Posterior vena cava (tissue), 2 donors: ENCODE measurements at places on chromosomes 3 and 15. TPM values are rescaled to one million over a fixed set of nuclear protein-coding genes. Genes with fewer than 3 reads are reported as not detected.

DNA sequence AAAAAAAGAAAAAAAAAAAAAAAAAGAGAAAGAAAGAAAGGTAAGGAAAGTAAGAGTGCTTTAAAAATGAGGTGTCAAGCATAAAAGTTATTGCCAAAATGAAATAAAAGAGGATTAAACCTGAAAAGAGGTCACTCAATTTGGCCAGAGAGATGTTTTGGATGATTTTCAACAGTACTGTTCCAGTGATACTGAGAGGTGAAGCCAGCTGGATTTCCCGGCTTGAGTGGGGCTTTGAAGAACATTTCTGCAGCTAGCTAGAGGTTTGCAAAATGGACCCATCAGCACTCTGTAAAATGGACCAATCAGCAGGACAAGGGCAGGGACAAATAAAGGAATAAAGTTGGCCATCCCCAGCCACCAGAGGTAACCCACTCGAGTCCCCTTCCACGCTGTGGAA is 128.5 kb downstream of the LSAMP start:
- DNase-seq, result no peak

DNA sequence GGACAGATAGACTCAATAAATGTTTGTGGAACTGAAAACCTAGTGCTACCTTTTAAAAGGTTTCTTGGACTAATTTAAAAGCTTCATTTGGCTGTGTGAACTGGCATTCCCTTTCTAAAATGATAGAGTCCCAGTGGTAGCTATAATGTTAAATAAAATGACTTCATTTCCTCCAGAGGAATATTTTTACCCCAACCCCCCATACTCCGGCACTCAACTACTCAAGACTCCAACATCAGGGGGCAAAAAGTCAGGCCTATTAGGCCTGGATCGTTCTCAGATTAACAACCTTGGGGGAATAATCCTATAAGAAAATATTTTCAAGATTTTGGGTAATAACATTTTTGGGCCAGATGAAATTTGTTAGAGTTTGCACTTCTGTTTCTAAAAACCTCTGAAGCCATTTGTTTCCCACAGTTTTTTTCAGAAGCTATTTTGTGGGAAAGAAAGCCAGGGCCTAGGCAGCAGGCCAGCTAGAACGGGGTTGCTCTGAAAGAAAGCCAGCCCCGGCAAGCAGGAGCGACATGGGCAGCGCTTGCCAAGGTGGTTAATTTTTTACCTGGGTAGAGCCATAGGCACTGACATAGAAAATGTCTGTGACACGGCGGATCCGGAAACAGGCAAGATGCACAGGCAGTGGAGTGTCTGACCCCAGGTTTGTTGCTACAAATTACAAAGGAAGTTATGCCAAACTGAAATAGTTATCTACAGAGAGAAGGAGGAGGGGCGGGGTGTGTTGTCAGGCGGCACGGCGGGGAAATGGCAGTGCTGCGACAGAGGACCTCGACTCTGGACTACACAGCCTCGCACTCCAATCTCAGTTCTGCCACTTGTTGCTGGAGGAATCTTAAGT is 84.6 kb downstream of the MAGI1 start:
- DNase-seq, result no peak

DNA sequence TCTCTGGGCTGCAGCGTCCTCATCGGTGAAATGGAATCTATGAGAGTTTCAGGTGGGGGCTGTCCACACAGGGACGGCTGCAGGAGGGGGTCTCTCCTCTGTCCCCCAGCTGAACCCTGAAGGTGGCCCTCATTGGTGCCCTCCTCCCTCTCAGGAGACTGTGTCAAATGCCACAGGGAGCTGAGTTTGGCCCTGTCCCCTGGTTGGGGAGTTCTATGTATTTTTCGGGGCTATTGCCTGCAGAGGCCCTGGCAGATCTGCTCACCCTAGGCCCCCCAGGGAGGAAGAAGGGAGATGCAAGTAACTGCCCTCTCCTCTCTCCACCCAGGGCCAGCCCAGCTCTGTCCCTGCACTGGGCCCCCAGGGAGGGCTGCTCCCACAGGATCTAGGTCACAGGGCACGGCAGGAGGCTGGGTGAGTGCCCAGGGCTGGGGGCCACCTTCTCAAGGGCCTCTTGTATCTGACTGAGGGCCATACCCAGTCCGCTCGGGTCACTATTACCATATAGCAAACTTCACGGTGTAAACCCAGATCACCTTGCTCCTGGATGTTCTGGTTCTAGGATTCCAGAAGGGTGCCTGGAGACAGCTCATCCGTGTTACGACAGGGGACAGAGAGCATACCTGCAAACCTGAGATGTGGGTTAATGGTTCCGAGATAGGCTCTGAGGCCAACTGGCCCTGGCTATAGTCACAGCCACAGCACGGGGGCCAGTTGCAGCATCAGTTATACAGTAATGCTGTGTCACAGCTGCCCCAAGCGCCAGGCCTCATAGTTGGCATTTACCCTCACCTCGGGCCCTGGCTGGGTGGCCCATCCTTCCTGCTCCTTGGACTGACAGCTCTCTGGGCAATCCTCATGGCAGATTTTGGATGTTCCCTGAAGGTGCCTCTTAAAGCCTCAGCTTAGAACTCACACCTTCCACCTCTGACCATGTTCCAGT is 102.4 kb upstream of the PRR23E start:
- DNase-seq, result no peak

DNA sequence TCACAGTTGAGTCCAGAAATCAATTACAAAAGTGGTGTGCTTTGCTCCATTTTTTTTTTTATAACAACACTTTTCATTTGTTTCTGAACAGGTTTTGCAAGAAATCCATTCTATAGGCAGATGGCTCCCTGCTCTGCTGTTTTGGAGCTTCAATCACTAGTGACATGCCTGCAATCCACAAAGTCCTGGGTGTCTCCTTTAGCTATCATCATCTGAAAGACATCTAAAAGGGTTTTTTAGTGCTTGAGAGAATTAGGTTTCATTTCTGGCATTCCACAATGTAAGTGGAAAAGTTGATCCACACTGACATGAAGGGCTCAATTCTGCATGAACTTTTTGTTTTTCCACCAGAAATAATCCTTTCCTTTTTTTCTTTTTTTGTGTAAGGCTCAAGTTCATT is 24.0 kb upstream of the MEIS2 start:
- DNase-seq, result no peak

DNA sequence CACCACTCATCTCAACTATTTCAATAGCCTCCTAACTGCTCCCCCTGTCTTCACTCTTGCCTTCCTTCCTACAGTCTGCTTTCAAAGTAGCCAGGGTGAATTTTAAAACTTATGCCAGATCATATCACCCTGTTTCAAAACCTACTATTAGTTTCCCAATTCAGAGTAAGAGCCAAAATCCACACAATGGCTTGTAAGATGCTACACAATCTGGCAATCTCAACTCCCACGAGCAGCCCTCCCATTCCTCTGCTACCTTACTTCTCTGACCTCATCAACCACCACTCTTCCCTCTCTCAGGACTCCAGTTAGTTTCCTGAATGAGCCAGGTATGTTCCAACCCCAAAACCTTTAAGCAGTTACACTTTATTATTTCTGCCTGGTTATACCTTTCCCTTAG is 62.5 kb downstream of the VPS13C start:
- DNase-seq, result no peak

DNA sequence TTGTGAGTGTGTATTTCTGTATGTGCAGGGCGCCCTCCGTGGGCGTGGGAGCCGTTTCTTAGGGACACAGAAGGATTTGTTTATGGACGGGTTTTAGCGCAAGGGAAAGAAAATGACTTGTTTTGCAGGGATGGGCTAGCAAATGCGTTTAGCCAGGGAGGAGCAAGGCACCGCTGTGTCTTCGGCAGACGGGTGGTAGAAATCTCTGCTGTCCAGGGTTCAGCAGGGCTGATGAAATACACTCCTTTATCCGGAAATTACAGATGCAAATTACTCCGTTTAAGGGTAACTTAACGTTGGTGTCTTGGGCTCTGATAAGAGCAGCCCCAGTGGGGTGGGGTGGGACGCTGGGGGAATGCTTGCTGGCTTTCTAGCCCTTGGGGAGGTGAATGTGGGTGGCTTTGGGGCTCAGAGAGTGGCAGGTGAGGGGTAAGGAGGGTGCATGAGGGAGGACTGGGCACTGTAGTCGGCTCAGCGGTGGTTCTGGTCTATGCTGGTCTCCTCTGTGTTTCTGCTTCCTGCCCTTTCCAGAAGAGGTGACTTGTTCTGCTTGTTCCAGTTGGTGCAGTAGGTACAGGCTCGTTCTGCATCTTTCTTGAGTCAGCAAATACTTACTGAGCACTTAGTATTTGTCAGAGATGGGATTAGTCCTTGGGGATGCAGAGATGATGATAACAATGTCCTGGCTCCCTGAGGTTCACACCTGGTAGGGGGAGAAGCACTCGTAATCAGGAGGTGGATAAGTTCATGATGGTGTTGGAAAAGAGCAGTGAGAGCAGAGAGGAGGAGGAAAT is 954 bp downstream of the SV2B start:
- no peak for DNase-seq

GRCh38 chr3:170320461-170321121 is 36.9 kb upstream of the SKIL start:
- DNase-seq, result no peak

DNA sequence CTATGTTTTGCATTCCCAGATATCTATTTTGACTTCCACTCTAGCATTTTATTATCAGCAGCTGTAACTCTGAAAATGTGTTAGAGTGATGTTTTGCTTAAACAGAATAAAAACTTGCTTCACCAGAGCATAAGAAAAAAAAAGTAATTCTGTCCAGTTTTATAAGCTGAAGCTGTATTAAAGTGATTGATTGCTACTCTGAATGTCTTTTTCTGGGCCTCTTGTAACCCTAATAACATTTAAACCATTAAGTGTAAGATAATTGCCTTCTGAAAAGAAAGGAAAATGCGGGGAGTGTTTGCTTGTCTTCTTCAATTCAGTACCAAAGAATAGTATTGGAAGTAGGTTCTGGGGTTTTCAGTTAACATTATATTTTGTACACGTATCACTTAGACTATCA is 57.9 kb upstream of the UBE2E1 start:
- DNase-seq, result no peak

DNA sequence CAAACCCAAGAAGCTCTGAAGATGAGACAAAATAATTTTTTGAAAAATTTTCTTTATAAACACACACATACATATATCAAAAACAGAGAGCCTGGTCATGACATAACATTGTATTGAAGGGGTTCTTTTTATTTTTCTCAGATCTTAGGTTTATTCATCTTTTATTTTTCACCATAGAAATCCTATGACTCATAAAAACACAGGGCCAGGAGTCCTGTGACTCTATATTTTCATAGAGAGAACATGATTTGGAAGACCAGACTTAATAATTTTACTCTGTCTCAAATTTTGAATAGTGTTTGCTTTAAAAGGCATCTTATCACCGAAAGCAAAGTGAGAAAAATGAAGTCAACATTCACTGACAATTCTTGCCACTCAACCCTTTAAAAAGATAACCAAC is 57.7 kb downstream of the SUCNR1 start:
- DNase-seq, result no peak

SOX14 gene
- not detected for total RNA-seq

FOXB1 gene
- total RNA-seq, result not detected

TERC gene
- total RNA-seq, result 2.6 TPM
